Activated naive CD4-positive, alpha-beta T cell treated with anti-CD3 and anti-CD28 coated beads, Interleukin-2, amount 10 ng/mL, durations not matched to agents 7 days and 5 days (primary cell): ENCODE measurements at places on chromosomes 1 and 21.
A peak's percentile ranks its signal among the peaks of the same experiment; 100 is the strongest.

GRCh38 chr1:5311147-5311546, 656.7 kb downstream of the AJAP1 start:
- no peak for DNase-seq

GRCh38 chr1:236429715-236430274, 35.7 kb downstream of the EDARADD start:
- no peak for DNase-seq

DNA sequence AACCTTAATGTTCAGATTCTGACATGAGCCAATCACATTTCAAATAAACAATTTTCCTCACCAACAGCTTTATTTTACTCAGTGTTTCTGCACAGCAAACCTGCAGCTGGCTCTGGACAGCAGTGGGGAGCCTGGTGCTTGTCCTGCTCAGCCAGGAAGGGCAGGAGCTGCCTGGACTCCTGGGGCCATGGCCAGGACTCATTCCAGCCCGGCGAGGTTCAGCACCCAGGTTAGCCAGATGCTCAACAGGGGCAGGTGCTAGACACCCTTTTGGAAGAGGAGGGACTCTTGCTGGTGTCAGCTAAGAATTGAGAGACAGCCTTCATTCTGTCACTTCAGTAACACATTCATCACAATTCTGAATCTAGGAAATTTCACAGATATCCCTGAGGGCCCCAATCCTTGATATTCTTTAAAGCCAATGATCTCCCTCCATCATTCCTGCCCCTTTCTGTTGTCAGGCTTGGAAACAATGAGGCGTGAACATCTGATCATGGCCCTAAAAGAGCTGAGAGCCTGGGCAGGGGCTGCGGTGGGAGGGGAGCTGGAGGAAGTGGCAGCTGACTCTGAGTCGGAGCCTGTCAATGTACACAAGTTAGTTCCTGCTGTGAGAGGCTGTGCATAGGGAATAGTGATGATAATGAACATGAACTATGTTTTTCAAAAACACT, 251.3 kb downstream of the SDCCAG8 start:
- DNase-seq: no peak

DNA sequence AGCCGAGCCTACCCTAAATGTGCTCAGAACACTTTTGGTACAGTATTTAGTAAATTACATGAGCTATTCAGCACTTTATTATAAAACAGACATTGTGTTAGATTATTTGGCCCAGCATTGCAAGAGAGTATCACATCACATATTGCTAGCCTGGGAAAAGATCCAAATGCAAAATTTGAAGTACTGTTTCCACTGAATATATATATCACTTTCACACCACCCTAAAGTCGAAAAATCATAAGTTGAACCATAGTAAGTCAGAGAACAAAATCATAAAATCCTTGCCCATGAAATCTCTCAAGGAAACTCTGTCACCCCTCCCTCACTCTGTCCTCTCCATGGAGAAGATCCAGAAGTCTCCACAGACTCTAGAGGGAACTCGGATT, 33.1 kb downstream of the RGS8 start:
- DNase-seq: no peak

DNA sequence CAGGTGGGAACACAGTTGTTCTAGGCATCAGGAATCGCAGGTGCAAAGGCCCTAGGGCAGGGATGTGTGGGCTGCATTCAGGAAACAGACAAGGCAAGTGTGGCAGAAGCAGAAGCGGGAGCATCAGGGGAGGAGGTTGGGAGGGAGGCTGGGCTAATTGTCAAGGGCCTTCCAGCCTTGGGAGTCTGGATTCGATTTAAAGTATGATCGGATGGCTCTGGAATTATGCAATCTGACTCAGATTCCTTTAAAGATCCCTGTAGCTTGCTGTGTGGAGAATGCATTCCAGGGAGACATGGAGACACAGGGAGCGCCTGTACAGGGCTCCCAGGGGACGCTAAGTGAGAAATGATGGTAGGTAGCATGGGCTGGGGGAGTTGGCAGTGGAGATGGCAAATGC, 86.5 kb downstream of the LACTBL1 start:
- DNase-seq: no peak

DNA sequence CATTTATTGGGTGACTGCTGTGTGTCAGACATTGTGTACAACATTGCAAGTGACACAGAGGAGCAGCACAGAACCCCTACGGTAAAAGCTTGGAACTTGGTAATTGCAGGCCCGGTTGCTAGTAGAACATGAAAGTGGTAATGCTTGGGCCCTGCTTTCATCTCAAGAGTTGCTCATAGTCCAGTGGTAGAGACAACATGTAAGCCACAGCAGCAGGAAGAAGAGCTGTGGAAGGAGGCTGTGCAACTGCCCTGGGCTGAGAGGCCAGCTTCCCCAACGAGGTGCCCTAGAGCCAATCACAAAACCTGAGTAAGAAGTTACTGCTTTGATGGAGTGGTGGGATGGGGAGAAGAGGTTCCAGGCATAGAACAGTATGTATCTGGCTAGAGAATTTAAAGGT, 18.4 kb downstream of the CNIH4 start:
- peak; percentile 22 for DNase-seq

DNA sequence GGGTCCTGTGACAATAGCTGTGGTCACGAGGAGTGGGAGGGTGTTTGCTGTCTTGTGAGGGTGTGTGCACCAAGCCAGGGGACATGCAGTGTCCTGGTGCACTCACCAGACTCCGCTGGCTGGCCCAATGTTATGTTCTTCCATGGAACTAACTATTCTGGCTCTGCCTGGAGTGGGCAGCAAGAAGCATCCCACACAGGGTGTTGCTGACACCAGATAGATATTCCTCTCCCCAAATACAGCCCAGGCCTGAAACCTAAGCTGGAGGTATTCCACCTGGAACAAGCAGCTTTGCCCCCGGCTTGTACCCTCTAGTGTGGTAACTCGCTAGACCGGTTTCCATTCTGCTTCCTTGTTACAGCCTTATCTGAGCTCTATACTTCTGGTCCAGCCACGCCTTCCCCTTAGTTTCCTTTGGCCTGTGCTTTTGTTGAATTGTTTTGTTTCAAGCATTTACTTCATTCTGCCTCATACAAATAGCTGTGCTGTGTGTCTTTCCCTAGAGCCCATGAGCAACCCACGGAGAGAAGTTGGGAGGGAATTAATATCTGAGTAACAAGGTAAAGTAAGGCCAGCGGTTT, 14.7 kb upstream of the LY9 start:
- DNase-seq: no peak

DNA sequence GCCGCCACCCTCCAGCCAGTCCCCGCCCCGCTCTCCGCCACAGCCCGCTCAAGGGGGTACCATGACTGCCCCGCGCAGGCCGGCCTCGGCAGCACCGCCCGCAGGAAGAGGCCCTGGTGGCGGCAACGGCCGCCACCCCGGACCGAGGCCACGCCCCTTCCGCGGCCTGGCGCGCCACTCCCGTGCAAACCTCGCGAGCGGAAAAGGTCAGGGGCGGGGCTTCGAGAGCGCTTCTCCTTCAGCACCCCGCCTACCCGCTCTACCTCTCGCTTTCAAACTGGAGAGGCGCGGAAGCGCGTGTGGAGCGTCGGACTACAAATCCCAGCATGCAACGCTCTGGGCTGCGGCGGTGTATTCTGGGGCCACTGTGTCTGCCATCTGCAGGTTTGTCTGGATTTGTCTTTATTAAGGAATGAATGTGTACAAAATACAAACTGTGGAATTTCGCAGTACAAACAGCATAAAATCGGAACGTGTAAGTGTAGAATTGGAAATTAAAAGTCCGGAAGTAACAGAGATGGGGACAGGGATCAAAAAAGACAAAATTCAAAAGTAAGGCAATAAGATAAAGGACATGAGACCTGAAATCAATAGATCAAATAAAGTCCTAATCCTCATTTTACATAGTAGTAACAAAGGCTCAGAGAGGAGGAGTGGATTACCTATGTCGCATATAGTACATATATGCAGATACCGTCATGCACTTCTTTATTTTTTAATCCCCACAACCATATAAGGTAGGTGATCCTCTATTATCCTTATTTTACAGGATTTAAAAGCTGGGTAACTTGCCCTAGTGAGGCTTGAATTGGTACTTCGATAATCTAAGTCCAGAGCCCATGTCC, 464 bp upstream of the ADSS2 start:
- peak; percentile 99 for DNase-seq

- no peak for DNase-seq
Observed at GRCh38 chr1:52054496-52055065, 410 bp downstream of the TXNDC12 start.

DNA sequence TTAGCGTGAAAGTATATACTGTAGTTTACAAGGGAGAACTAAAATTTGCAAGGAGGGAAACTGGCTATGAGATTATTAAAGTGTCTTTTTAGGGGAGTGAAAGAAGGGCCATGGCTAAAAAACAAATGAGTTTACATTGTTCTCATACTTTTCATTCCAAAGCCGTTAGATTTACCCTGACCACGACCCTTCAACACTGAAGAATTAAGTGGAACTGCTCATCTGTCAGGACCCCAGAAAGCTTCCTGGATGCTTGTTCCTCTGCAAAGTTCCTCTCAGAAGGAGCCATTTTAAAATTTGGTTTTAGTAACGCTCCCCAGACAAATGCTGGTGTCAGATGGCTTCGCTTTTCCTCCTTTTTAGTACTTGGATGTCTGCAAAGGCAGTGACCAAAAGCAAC, 82.7 kb upstream of the ZBTB18 start:
- no peak for DNase-seq

GRCh38 chr1:206635978-206636345, 626 bp downstream of the DYRK3 start:
- no peak for DNase-seq

DNA sequence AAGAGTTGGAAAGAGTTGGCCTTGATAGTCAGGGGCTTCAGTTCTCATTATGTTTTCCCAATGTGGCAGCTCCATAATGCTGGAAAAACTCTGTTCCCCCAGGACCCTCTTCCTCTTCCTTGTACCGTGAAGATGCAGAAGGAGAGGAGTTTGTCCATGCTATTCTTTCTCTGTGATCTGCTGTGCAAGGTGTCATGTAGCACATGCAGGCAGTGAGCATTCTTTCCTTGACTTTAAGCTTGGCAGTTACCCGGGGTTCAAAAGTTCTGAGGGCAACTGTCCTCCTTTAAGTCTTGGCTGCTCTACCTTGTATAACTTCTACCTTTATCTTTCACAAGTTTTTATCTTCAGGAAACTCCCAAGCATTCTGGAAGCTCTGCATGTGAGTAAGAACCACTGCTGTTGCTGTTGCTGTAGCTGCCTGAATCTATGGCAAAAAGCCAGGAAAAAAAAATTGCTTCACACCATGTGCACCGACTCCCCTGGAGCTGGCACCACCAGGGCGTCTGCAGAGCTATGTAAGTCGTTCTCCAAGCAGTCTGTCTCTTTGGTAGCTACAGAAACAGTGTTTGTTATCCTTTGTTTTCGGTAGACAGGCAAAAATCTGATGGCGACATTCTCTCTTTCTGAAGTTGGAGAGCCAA, 42.7 kb upstream of the SLC16A1 start:
- DNase-seq: no peak

DNA sequence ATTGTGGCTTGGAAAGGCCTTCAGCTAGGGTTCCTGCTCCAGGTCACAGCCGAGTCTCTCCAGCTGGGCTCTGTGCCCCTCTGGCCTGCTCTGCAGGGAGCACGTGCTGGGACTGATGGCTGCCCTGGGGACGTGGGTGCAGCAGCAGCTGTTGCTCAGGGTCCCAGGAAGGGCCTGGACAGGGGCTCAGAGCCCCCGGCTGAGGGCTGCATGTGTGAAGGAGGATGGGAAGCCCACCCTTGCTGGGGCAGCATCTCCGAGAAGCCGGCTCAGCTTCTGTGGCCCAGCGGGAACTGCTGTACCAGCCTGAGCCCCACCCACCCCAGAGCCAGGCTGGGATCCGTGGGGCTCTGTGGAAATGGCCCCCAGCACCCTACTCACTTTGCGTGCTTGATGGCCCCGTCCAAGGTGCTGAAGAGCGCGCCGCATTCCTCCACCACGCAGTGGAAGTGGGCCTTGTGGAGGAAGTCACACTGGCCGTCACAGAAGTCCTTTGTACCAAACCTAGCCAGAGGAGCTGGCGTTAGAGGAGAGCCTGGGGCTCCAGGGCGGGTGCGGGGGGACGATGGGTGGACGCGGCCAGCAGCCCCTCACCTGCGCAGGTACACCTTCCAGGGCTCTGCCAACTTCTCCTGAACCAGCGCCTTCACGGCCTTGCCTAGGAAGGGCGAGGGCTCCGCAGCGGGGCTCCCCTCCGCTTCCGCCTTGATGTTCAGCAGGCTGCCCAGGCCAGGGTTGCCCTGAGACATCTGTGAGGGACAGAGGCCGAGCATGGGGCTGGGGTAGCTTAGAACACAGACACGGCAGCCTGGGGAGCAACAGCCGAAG, 147.5 kb downstream of the CASZ1 start:
- no peak for DNase-seq

DNA sequence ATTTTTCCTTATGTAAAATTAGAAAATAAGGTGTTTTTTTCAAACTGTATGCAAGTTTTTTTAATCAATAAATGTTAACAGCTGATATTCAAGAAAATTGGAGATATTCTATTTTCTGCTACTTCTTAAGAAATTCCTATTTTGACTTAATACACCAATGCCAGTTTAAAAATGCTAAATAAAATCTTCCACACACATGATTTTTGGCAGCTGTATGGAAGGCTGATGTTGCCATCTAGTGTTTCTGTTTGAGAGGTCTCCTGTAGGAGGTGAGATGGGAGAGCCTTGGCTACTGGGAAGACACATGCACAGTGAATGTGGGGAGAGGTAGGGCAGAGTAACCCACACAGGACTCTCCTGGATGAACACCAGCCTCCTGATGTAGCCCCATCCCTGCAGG, 29.2 kb upstream of the OR2B11 start:
- DNase-seq: peak; percentile 47
